ENCODE measurements at places on chromosomes 5 and 9.

DNA sequence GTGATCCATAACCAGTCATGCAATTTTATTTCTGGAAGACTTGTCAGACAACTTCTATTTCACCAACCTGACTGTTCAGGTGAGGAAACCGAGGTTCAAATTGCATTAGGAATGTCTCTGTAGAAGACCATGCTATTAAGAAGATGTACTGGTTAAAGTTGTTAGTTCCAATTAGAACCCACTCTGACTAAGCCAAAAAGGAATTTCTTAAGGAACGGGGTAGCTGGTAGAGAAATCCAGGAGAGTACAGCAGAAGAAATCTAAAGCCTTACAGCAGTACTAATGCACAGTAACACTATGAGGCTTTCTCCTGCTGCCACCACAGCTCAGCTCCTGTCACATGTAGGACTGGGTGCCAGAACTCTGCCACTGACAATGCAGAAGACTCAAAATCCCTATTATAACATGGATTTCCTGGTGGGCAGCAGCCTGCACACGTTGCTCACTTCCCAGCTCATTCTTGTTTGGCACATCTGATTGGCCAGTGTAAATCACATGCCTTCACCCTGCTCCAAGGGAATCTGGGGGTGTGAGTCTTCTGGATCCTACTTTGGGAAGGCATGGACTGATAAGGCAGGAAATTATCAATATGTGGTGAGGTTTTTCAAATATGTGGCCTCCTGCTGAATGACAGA is 37.1 kb downstream of the CAST start:
- no peak for DNase-seq

DNA sequence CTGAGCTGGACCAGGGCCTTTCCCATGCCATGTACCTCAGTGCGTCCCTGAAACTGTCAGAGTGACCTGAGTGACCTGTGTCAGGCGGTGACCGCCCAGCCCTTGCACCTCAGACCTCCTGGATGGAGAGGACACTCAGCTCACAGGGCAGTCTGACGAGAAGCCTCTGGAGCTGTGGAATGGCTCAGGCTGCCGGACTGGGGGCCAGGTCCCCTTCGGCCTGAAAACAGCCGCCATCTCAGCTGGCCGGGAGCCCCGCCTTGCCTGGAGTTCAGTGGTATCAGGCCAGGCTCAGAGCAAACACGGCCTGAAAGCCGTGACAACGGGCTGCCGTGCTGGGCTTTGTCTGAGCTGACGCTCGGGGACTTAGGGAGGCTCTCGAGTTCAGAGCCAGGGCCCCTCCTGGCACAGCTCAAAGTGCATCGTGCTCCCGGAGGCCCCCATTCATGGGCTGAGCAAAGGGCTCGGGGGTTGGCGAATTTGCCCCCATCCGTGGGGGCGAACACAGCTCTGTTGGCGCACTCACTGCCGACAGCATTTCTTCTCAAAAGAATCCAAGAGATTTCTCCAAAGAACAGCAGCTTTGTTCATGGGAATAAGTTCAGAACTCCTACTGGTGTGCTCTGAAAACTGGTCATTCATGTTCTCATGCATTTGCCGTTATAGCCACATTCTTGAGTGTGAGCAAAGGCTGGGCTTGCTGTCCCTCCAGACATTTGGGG is 8.4 kb upstream of the SLC9A3 start:
- DNase-seq: no peak

- DNase-seq: no peak
These were observed 25.2 kb upstream of the ENTREP1 start for GRCh38 chr9:69299826-69300225.

GRCh38 chr9:101485924-101486692 is 47.5 kb upstream of the RNF20 start:
- DNase-seq: peak; percentile 48

DNA sequence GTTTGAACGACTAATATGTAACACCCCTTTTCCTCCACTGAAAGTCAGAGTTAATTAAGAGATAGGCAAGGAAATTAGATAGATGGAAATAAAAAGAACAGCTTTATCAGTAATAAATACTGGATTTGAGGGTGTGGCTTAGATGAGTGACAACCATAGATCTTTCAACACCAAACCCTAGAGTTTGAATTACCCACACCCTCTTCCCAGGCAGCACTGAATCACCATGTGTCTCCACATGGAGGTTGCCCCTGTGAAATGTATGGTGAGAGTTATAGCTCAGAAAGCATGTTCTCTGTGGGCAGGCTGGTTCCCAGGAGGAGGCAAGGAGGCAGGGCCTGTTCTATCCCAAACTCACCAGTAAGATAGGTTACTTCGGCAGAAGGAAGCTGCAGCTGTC is 69.7 kb downstream of the TMEM174 start:
- no peak for DNase-seq

DNA sequence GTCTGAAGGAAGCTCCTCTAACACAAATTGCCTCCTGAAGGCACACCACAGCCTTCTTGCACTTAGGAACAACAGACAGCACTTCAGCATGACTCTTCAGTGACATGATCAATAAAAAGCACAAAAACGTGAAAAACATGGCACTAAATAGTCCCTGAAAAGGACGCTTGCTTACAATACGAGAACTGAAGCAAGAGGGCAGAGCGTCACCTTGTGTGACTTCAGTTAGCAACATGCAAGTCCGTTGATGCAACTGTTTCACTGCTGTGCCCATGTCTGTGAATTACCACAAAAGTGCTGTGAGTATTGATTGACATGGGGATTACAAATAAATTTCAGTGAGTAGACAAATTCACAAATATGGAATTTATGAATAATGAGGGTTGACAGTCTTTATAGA is 219.9 kb upstream of the GAS1 start:
- DNase-seq: no peak

- DNase-seq: no peak
These were observed 47.9 kb upstream of the BASP1 start for GRCh38 chr5:17169507-17169906.

- DNase-seq: no peak
These were observed 155.8 kb downstream of the DAB2IP start for GRCh38 chr9:121807069-121807822.

- no peak for DNase-seq
These were observed 178.3 kb downstream of the DEPDC1B start for GRCh38 chr5:60521376-60522291.

- DNase-seq: no peak
These were observed 407.0 kb downstream of the ENC1 start for GRCh38 chr5:74233571-74233970.

DNA sequence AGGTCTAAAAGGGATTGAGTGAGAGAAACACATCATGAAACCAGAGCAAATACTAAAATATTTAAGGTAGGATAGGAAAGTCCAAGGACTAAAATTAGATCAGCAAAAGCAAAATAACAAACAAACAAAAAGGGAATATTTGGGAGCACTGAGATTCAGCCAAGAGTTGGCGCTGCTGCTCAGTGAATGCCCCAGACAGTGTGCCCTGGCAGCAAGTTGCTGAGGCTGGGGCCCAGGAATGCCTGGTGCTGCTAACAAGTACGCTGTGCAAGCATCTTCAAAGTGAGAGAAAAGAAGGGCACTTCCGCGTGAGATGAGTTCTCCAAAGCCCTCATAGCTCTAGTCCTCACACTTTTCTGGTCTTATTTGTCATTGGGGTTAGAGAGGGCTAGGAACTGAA is 603.3 kb downstream of the EFNA5 start:
- DNase-seq: no peak

DNA sequence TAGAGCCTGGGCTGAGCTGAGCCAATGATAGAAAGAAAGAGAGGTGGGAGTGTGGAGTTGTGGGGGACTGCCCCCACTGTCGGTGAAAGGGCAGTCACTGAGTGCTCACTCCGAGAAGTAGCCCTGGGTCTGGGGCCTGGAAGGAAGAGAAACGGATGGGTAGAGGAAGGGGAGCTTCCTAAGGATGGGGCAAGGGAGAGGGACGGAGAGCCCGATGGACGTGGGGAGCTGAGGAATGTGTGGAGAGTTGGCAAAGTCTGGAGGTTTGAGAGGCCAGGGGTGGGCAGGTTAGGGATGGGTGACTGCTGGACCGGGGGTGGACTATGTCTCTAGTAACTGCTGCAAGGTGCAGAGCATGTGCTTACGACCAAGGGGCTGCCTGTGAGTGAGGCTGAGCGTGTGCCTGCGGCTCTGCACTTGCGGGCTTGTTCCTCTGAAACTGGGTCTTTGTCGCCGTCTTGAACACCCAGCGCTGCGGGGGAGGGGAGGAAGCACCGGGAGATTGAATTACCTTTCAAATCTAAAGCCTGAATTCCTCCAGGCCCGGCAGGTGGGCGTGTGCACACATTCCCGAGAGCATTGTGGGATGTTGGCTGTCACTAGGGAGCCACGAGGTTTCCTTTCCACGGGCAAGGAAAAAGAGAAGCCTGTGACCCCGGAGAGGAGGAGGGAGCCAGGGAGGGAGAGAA is 76.4 kb upstream of the ARAP3 start:
- no peak for DNase-seq

- no peak for DNase-seq
These were observed 114.1 kb downstream of the MUSK start for GRCh38 chr9:110782701-110783100.

DNA sequence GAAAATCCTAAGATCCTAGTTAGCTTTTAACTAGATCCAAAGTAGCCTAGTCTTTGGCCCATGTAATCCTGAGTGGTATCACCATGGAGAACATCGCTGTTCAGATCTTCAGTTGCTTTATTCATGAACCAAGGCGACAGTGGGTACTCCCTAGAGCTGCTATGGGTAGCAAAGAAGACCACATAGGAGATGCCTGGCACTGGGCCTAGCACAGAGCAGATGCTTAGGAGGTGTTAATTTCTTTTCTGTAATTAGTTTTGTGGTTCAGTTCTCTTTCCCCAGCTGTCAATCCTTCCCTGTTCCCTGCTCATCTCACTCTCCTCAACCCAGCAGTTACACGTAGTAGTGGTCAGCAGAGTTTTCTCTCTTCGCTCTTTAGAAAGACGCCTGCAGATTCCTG is 9.3 kb downstream of the CAST start:
- DNase-seq: no peak

- DNase-seq: peak; percentile 6
These were observed 4.2 kb upstream of the PRSS3 start for GRCh38 chr9:33791117-33791516.

DNA sequence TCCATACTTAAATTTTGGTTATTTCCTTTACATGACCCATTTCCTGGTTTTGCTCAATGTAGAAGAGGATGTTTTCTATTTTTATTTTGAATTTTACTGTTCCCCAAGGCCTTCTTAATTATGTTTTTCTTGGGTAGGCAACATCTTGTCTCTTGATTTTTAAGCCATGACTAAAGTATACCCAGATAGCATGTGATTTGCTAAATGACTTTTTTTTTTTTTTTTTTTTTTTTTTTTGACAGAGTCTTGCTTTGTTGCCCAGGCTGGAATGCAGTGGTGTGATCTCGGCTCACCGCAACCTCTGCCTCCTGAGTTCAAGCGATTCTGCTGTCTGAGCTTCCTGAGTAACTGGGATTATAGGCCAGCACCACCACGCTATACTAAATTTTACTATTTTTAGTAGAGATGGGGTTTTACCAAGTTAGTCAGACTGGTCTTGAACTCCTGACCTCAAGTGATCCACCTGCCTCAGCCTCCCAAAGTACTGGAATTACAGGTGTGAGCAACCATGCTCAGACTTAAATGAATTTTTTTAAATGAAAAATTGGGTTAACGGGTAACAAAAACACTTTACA is 198.6 kb upstream of the DAB2 start:
- DNase-seq: no peak

DNA sequence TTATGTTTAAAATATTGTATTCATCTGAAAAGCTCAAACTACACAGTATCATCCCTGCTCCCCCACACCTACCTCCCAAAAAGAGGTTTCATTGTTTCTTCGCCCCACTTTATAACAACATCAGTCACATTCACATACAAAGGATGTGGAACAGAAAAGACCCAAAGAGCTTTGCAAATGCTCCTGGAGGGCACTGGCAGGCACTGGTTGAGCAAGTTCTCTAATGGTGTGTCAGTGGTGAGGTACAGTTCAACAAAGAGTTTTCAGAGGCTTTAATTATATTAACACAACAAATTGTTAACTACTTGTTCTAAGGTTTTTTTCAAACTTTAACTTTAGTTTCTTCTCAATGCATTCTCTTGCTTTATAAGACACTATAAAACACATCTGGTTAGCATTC is 54.1 kb upstream of the ECM2 start:
- no peak for DNase-seq

DNA sequence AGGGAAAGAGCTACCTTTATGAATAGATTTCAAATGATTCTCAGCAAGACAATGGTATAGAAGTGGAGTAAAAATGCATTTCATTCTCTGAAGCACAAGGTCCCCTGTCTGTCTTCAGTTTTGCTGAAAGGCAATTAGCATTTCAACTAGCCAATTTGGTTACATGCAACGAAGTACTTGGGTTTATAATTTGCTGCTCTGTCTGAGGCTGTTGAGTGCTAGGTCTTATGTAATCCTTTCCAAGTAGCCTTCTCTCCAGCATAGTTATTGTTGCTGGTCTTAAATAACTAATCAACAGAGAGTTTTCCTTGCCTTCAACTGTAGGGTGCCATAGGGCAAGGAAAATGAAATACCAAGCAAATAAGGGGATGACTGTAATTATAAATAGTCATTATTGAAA is 4.5 kb downstream of the ADGRV1 start:
- DNase-seq: peak; percentile 5

DNA sequence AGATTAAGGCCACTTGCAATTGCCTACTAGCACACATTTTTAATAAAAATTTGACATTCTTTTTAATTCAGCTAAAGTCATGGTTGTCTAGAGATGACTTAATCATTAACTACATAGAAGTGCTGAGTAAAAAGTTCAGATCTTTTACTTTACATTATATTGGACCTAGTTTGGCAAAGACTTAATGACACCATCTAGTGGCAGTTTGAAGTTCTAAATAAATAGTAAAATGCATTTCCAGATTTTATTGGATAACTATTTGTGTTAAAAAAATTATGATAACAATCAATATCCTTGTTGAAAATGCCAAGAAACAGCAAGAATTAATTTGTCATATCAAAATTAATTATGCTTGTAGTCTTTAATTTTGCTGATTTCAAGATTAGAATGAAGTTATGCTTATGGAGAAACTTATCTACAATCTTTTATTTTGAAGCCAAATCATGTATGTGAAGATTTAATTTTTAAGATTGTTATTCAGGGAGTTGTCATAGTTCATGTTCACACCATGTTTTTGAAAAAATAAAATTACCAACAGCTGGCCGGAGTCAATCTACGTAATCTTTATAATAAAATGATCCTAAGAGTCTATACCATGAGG is 69.6 kb upstream of the PJA2 start:
- DNase-seq: no peak

- no peak for DNase-seq
These were observed 114.8 kb downstream of the HSD17B3 start for GRCh38 chr9:96187151-96187555.

- DNase-seq: peak; percentile 63
These were observed 7.7 kb downstream of the IL17B start for GRCh38 chr5:149371296-149371962.

Measured in NCI-H446 (cell line).